Stomach (tissue), 19 donors: ENCODE measurements at places on chromosomes 6 and 20.
A peak's percentile ranks its signal among the peaks of the same experiment; 100 is the strongest.

GRCh38 chr6:11035616-11036350 lies 8.3 kb downstream of the ELOVL2 start:
- no peak for DNase-seq

DNA sequence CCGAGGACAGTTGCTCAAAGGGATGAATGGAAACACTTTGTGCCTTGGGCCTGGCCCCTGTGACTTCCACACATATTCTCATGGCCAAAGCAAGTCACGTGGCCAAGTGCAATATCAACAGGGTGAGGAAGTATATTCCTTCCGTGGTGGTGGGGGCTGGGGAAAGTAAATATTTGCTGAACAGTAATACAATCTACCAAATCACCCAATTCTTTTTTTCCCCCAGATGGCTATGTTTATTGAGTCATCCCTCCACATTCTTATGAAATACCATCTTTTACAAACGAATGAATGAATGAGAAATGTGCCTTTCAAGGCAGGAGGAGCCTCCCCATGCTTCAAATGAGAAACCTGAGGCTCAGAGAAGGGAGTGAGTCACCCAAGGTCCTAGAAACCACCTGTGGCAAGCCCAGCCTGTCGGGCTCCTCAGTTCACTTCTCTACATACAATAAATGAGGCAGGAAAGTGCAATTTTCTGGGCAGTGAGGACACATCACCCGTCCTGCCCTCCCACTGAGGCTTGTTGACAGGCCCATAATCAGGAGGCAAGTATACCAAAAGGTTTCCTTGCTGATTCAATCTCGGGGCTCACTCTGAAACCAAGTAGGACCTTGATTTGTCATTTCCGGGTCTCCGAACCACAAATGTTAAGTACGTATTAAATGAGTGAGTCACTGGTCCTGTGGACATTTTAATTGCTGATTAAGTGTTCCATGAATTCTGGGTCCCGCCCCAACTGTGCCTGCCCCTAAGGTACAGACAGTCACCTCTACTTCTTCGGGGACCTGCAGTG lies 25.3 kb upstream of the TOP1 start:
- peak; percentile 74 for DNase-seq

DNA sequence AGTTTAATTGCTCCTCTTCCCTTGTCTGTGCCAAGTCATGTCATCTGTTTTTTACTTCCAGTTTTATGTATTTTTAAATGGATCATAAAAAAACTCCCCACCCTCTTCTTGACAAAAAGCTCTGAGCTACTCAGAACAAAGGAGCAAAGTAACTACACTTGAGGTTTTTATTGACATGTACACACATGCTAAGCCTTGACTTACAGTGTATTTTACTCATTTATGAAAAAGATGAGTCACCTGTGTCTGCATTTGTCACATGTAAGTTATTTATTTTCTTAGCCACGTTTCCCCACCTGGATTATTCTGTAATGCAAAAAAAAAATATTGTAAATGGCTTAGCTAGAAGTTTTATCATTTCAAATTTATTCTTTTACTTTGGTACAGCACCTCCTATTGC lies 628.8 kb upstream of the SLC35B3 start:
- DNase-seq, result no peak

DNA sequence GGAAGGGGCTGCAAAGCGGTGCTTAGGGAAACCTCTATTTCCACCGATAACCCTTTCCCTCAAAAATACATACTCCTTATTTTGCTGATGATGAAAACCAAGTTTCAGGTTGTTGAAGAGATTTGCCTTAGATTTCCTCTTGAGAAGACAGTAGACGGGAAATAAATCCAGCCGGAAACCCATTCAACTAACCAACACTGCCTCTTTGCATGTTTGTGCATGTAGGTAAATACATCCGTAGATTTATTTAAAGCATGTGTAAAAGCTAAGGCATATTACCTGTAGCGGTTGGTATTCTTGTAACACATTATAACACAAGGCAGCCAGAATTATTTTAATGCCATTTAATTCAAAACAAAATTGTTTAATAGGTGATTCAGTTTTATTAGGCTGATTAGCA lies 136.3 kb upstream of the SLC22A23 start:
- DNase-seq, result no peak

- DNase-seq, result no peak
Observed at GRCh38 chr20:22652681-22653588, 68.6 kb upstream of the FOXA2 start.
